ENCODE measurements at places on chromosomes 2 and 18. TPM values are rescaled to one million over a fixed set of nuclear protein-coding genes. Genes with fewer than 3 reads are reported as not detected.

- no peak for ATAC-seq
Measured at GRCh38 chr2:129909651-129910418, 69.6 kb upstream of the RAB6C start.

GRCh38 chr18:8696749-8697211 lies 8.6 kb upstream of the MTCL1 start:
- peak; percentile 91 for ATAC-seq

The ABCB11 gene
- not detected for total RNA-seq

The SOS1 gene
- 19.6 TPM for total RNA-seq
